ENCODE measurements at places on chromosomes 3 and 15.

GRCh38 chr3:52606373-52607085, 70.1 kb downstream of the UQCC5 start:
- no peak for DNase-seq

DNA sequence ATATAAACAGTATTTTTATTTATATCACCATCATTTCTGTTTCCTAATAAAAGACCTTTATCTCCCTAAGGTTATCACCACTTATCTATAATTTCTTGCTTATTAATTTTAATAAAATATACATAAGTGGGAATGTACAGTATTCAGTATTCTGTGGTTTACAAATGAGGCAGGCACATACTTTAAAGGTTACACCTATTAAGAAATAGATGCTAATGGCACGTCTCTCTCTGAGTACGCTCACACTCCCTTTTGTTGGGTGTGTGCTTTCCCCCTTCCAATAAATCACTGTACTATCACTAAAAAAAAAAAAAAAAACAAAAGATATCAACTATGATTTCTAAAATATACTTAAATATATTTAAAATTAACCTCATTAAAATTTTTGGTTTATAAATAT, 8.9 kb downstream of the OXNAD1 start:
- DNase-seq: no peak

GRCh38 chr15:56699743-56700142, 33.6 kb downstream of the ZNF280D start:
- no peak for DNase-seq

GRCh38 chr3:54121414-54122323, 683 bp upstream of the CACNA2D3 start:
- no peak for DNase-seq

- DNase-seq: no peak
These were observed 230.3 kb upstream of the TBL1XR1 start for GRCh38 chr3:177427540-177427939.

GRCh38 chr15:66226736-66227135, 26.8 kb downstream of the MEGF11 start:
- DNase-seq: no peak

DNA sequence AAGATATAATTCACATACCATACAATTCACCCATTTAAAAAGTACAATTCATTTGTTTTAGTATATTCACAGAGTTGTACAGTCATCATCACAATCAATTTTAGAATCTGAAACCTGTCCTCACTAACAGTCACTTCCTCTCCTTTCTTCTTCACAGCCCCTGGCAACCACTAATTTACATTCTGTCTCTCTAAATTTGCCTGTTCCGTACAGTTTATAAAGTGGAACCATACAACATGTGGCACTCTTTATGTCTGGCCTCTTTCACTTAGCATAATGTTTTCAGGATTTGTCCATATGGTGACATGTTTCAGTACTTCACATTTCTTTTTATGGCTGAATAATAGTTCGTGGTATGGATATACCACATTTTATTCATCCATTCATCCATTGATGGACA, 22.7 kb downstream of the ERICH6 start:
- DNase-seq: no peak

DNA sequence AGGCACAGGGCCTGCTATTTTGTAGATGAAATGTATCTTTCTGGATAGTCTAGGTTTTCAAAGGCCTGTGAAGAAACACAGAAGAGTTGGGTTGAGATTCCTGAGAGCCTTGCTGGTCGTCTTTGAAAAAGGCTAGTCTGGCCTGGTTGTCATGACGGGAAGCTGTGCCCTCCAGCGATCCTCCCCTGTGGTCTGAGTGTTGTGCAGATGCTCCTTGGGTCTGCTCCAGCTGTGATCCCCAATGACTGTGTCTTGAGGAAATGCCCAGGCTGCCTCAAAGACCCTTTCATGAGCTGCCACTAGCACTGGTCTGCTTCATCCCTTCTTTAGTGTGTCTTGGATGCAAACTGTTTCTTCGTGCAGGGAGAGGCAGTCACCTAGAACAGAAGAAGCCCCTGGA, 111.0 kb upstream of the SYNPR start:
- no peak for DNase-seq

DNA sequence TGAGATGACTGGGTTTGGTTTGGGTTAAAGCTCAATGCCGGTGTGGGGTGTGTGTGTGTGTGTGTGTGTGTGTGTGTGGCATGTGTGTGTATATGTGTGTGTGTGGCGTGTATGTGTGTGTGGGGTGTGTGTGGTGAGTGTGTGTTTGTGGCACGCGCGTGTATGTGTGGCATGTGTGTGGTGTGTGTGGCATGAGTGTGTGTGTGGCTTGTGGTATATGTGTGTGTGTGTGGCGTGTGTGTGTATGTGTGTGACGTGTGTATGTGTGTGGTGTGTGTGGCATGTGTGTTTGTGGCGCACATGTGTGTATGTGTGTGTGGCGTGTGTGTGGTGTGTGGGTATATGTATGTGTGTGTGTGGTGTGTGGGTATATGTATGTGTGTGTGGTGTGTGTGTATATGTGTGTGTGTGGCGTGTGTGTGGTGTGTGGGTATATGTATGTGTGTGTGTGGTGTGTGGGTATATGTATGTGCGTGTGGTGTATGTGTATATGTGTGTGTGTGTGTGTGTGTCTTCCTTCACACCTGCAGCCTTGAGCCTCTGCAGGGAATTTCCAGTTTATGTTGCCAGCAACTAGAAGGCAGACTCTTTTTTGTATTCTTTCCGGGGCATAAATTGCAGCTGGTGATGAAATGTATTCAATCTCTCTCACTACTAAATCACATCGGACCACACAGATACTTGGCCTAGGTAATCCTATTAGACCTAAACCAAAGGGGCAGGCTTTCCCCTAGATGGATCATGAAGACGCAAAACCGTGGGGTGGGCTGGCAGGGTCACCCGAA, 34.8 kb downstream of the CHRD start:
- DNase-seq: no peak

DNA sequence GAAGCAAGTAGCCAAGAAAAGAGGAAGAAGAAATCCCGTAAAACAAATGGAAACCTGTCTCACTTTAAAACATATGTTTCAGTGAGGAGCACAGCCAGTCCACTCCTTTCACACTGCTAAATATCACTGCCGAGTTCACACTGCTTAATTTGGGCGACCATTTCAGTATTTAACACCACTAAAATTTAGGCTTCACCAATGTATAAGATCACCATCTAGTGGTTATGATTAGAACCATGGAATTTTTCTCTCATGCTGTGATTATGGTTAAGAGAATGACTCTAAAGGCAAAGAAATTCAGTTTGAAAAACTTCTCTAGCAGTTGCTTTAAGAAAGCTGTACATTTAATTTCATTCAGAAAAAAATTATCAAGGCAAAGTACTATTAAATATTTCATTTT, 16.6 kb downstream of the SLC4A7 start:
- DNase-seq: no peak

DNA sequence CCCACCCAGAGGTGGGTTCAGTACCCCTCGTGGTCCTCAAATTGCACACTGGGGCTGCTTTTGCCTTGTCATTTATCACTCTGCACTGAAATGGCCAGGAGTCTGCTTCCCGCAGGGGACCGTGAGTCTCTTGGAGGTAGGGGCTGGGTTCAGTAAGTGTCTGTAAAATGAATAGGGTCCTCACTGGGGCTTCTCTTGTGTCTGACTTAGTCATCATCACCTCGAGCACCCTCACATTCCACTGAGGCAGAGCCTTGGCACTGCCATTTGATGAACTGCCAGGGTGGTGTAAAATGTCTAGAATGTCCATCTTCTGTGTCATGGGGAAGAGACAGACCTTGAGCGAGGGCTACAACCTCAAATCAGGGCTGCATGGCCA, 61.0 kb upstream of the RYK start:
- no peak for DNase-seq

GRCh38 chr3:106685745-106686144, 691.5 kb upstream of the CCDC54 start:
- no peak for DNase-seq

DNA sequence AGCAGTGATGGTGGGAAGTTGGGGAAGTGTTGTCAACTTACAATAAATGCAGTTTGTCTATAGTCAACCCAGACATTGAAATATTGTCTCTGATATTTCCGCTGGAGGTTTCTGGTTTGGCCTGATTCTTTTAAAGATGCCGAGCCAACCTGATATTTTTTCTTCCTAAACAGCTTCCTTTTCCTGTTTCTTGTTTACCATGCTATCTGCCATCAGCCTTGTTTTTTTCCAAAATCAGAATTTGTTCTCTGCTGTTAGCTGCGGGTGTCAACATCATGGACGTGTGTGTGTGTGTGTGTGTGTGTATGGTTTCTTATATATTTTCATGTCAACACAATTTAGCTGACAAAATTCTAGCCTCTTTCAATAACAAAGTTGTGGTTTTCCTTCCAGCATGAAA, 41.2 kb upstream of the XCR1 start:
- DNase-seq: no peak

GRCh38 chr3:114615523-114616085, 321.8 kb downstream of the TIGIT start:
- DNase-seq: no peak

GRCh38 chr15:77739591-77740378, 107.1 kb upstream of the LINGO1 start:
- peak; percentile 50 for DNase-seq

DNA sequence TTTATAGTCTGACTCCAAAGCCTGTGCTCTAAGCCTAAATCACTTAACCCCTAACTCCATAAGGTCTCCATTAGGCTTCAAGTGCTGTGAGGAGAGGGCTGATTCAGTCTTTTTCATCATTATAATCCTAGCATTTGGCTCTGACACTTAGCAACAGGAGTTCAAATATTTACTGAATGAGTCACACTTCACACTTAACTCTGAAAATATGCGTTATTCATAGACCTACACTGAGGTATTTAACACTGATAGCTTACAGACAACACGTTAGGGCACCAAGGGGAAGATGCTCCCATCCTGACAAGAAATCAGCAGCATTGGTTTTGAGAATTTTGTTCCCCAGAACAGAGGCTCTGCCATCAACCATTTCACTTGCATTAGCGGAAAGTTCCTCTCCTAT, 53.5 kb downstream of the MSL2 start:
- DNase-seq: no peak

GRCh38 chr3:172617013-172617706, 93.7 kb downstream of the NCEH1 start:
- no peak for DNase-seq

DNA sequence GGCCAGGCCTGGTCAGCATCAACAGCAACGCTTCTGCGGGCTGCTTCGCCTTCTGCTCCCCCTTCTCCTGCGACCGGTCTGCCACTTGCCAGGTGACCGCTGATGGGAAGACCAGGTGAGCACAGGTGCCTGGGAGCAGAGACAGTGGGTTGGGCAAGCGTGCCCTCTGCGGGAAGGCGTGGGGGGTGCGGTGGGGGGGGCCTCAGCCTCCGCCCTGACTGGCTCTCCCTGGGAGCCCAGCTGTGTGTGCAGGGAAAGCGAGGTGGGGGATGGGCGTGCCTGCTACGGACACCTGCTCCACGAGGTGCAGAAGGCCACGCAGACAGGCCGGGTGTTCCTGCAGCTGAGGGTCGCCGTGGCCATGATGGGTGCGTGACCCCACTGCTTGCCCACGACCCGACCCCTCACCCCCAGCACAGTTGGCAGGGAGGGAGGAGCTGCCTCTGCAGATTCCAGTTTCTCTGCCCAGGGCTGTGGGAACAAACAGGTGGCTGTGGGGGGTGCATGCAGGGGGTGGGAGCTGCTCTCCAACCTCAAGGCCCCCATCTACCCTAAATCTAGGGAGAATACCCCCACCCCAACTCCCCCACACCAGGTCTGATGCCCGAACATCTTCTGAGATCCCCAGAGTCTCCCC, 8.8 kb downstream of the STAB1 start:
- no peak for DNase-seq

GRCh38 chr15:64547275-64547674, 86.9 kb downstream of the ZNF609 start:
- DNase-seq: no peak
